ENCODE measurements at places on chromosomes 3 and 15.
A peak's percentile ranks its signal among the peaks of the same experiment; 100 is the strongest.

GRCh38 chr3:66010739-66011655 is 27.7 kb downstream of the MAGI1 start:
- DNase-seq = no peak

DNA sequence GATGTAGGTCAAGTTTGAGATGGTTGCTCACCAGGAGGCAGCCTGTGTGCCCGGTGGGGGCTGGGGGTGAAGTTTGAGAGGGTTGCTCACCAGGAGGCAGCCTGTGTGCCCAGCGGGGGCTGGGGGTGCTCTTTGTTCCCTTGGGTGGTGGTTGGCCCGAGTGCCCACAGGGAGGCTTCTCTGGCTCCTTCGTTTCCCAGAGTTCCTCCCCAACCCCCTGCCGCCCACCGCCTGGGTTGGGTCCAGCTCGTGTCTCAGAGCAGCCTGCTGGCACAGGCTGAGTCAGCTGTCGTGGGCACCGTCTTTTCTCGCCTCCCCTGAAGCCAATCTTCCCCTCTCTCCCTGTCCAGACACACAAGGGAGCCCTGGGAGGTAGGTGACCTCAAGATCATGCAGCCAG is 3.1 kb downstream of the APBA2 start:
- DNase-seq = no peak

DNA sequence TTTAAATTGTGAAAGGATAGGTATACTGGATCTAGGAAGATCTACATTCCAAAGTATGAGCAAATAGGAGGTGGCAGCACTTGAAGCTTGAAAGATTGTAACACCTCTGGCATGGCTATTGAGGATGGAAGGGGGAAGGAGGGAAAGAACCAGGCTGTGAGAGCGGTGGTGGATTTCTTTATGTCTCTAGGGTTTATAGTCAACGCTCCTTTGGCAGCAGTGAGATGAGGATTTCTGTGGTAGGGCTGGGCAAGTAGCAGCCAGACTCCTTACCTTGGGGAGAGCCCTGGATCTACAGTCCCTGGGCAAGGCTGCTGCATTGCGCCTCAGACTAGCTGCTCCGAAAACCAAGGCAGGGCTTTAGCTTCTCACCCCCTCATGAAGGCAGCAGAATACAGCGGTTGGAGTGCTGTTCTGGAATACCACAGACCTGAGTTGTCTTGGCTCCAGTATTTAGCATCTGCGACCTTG is 53.2 kb downstream of the MEF2A start:
- DNase-seq = no peak

GRCh38 chr3:171186383-171186782 is 159.9 kb upstream of the SLC2A2 start:
- DNase-seq = no peak

DNA sequence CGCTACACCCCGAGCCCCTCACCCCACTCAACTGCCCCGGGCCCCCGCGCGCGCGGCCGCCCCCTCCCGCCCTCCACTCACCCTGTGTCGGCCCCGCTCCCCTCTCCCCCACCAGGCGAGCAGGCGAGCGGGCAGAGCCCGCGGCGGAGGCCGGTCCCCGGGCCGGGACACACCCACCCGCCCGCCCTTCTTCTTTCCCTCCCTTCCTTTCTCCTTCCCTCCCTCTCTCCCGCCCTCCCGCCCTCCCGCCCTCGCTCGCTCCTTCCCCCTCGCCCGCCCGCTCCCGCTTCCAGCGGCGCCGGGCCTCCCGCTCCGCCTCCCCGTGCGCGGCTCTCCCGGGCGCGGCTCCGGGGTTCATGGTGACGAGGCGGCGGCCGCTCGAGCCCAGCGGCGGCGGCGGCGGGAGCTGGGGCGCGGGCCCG is at the start of gene CTDSPL:
TSS of gene CTDSPL (plus strand) at position 261 of the 422 bp plus-strand sequence. CDS start 320 bp downstream, outside the sequence.
- DNase-seq = no peak

DNA sequence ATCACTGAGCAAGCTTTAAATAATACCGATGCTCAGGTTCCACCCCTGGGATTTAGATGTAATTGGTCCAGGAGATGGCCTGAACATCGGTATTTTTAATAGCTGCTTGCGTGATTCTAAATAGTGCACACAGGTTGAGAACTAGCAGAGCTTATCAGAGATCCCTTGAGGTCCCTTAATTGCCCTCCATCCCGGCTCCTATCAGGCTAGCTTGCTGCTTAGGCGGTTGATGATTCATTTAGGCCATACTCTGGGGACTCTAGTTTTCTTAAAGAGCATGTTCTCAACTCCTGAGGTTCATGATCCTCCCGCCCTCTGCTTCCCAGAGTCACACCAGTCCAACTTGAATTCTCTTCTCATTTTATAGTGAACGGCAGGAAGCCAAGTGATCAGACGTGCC is 280.3 kb downstream of the FEZF2 start:
- no peak for DNase-seq

- DNase-seq = no peak
Measured at GRCh38 chr3:9730657-9731205, 804 bp upstream of the BRPF1 start.

GRCh38 chr3:16229681-16230080 is 35.1 kb downstream of the DPH3 start:
- DNase-seq = no peak

DNA sequence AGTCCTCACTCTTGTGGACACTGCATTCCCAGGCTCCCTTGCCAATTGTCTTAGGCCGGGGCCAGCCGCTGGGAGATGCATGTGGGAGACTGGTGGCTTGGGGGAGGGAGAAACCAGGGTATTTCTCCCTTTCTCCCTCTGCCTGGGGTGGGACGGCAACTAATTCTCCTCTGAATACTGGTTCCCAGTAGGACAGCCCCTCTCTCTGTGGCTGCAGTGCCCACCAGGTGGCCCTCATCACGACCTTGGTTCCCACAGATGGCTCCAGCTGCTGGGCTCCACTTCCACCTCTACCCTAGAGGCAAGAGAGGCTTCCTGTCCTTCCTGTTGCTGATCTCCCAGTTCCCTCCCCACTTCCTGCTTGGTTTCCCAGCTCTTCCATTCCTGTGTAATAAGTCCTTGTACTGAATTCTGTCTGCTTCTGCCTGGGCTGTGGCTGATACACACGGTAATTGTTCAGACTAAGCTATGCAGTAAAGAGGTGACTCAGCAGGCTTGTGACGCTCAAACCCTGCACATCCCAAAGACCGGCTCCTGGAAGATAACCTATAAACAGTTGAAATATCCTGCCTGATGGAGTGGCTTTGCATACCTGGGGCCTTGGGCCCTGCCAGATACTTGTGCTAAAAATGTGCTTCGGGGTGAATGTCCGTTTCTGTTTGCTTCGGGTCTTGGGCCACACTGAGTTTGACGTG is 20.4 kb upstream of the COPG1 start:
- no peak for DNase-seq

DNA sequence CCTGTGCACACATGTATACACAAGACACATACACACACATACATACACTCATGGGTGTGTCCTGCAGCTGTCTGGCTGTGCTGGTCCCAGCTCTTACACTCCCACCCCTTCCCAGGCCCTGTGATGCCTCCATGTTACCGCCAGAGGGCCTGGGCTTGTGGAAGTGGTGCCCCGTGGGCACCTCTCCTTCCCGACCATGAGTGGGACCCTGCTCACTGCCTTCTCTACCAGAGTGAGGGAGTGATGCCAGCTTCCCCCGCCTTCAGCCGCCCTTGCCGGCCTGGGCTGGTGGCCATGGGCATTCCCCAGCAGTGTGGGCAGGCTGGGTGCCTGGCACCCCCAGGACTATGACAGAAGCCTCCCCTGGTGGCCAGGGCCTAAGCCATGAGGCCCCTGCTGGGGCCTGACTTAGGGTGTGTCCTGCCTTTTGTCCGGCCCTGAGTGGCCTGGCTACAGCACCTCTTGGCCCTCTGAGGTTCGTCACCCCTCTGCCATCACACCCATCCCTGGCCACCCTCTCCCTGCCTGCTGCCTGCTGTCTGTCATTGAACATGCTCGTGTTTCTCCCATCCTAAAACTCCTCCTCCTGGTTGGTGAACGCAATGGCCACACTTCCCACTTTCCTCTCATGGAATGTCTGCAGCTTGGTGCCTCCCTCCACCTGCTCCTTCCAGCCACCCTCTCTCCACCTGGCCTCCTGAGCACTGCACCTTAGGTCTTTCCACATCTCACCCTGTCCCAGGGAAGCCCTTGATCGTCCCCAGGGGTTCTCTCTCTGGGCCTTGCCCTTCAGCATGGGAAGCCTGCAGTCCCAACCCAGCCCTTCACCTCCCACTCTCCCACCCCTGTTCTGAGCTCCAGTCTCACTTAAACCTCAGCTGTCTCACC is 14.6 kb downstream of the HDAC11 start:
- no peak for DNase-seq

- DNase-seq = no peak
Measured at GRCh38 chr3:152202976-152203626, 65.6 kb upstream of the MBNL1 start.

DNA sequence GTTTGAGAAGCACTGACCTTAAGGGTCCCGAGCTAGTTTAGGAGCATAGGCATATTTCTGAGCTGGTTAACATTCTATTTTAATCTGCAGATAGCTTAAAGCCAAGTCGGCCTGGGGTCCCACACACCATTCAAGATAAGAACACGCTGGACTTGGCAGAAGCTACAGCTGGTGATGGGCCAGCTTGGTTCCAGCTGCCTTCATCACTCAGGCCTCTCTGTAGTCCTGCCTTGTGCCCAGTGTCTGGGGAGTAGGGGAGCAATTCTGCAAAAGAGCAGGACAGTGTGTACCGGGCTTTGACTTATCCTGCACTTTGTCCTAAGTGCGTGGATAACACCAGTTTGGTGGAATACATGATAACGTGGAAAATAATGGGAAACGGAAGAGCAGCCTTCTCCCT is 164.5 kb downstream of the MEGF11 start:
- DNase-seq = no peak

DNA sequence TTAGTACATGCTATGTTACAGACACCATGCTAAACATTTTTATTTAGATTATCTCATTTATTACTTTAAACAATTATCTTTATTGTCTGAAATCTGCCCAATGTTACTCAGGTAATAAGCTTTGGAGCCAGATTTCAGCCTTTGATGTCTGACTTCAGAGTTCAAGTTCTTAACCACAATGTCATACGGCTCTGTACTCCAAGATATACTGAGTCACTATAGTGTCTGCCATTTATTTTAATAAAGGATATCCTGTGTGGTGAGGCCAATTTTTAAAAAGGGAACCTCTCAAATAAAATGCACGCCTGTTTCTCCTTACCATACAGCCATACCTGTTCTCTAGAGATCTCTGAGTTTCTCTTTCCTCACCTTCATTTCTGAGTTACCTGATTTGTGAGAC is 193.1 kb downstream of the EPHA3 start:
- no peak for DNase-seq

DNA sequence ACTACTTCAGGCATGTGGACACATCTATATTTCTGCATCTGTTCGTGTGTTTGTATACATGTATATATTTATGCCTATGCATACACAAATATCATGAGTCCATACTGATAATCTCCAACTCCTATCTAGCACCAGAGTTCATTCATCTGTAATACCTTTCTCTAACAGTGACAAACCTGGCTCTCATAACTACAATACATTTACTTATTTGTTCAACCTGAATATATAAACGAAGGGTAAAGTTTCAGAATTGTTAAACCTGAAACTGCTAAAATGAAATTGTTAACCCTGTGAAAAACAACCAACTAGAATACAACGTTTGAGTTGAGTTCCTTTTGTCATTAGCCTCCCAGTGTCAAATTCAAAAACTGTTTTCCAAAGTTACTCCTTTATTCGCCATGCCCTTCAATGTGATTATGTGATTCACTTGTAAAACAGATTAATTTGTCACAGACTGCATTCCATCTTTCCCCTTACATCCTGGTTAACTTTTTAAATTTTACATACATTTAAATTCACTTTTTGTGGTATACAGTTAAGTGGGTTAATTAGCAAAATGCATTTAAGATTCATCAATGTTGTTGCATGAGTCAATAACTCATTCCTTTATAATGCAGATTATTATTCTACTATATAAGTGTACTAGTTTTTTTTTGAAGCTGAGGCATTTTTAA is 58.5 kb downstream of the PIK3R4 start:
- DNase-seq = no peak

DNA sequence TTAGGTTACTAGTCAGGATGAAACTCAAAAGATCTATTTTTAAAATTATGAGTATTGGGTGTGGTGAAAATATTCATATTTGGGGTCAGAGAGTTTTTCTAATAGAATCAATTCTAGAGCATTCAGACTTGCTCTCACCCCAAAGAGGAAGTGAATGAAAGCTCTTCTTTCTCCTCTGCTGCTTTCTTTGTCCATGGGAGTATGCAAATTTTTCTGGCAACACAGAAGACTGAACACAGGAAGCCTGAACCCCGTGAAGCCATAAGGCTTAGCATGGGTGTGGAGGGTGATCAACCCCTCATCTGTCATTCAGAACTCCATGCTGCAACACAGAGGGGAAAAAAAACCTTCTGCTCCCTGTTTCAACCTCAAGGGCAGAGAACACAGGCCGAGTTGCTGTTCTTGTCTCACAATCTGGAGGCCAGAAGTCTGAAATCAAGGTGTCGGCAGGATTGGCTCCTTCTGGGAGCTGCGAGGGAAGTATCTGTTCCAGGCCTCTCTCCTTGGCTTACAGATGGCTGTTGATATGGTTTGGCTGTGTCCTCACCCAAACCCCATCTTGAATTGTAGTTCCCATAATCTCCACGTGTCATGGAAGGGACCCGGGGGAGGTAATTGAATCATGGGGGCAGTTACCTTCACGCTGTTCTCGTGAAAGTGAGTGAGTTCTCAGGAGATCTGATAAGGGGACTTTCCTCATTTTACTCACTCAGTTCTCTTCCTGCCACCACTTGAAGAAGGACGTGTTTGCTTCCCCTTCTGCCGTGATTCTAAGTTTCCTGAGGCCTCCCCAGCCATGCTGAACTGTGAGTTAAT is 33.7 kb upstream of the CD47 start:
- peak; percentile 41 for DNase-seq

GRCh38 chr3:30461311-30461710 is 145.1 kb upstream of the TGFBR2 start:
- no peak for DNase-seq

- no peak for DNase-seq
Measured at GRCh38 chr3:170697131-170697530, 111.3 kb upstream of the SLC7A14 start.

- DNase-seq = no peak
Measured at GRCh38 chr3:39848365-39848764, 39.0 kb downstream of the MYRIP start.

- no peak for DNase-seq
Measured at GRCh38 chr15:85761635-85762034, 33.1 kb downstream of the KLHL25 start.

GRCh38 chr3:5250467-5251195 is 63.1 kb downstream of the EDEM1 start:
- no peak for DNase-seq

DNA sequence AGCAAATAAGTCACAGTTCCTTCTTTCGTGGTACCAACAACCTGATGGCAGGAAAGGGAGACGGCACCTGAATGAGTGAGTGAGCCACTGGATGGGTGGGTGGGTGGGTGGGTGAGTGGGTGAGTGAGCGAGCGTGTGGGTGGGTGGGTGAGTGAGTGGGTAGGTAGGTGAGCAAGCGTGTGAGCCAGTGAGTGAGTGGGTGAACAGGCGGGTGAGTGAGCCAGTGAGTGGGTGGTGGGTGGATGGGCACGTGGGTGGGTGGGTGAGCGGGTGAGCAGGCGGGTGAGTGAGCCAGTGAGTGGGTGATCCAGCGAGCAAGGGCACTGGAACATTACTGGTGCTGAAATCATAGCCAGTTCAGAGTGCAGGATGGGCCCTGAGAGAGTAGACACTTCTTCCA is 152.8 kb downstream of the MEGF11 start:
- DNase-seq = no peak

GRCh38 chr15:49473031-49473430 is 50.0 kb downstream of the FGF7 start:
- DNase-seq = no peak

Measured in stimulated activated CD4-positive, alpha-beta T cell treated with anti-CD3 and anti-CD28 coated beads, Interleukin-1b, Interleukin-23, amount 100 ng/mL, for 24 hours (primary cell).